ENCODE measurements at places on chromosomes 6 and 20.

DNA sequence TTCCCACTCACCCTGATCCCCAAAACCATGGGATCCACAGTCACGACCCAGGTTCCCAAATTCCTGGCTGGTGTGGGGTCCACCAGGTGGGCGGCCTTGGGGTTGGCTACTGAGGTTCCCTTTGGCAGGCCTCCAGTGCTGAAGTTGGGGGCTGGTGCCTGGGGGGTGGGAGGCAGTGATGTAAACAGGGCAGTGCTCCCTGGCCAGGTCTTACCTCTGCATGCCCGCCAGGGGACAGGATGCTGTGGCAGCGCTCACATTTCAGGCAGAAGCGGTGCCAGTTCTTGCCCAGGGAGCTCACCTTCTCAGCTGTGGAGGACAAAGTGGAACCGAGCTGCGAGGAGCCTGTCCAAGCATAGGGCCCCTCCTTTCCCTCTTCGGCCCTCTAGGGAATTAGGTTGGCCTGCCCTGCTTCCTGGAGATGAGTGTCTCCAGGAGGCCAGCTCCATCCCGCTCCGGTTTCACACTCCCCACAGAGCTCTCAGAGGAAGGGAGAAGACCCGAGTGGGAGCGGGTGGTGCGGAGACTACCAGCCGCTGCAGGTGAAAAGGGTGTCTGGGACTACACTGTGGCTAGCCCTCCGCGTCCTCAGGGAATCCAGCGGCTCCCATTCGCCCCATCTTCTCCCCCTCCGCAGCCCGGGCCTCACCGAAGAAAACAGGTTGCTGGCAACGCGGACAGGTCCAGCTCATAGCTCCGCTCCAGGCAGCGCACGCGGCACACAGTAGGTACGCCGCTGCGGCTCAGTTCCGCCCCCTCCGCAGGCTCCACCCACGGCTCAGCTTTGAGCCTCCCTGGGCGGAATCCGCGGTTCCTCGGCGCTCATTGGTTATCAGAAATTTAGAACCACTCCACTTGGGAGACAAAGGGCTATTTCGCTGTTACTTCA is at the start of gene CRIP3:
CRIP3 (minus strand) TSS at position 726 of the 889 bp plus-strand sequence; CDS start at position 692, 34 bp downstream.
- DNase-seq, result peak; percentile 21

DNA sequence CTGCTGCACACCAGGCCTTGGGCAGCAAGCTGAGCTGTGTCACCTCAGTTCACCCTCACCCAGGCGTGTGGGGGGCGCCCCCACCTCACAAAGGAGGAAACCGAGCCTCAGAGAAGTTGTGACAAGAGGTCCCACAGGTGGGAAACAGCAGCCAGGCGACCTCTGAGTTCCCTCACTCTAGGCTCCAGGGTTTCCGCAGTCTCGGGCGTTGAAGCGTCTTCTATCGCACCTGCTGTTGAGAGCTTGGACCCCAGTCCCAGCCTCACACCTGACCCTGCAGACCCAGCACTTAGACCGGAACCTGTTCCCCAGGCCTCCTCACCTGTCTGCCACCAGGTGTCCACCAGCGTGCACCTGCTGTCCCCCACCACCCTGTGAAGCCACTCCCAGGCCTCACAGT is 22.3 kb upstream of the APMAP start:
- no peak for DNase-seq

DNA sequence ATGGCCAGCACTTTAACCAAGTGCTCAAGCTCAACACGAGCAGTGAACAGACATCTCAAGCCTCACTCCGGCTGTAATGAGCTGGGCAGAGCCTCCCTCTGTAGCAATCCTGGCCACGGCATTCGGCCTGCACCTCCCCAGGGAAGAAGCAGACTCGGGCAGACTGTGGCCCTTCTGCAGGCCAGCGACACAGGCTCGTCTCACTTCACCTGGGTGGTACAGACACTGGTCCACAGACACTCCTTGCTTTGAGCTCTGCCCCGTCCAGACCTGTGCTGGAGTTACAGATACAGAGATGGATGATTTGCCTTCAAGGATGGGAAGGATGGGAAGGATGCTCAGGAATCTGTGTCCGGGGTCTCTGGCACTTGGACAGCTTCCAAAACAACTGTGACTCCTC is 300.9 kb downstream of the PREX1 start:
- DNase-seq, result no peak

DNA sequence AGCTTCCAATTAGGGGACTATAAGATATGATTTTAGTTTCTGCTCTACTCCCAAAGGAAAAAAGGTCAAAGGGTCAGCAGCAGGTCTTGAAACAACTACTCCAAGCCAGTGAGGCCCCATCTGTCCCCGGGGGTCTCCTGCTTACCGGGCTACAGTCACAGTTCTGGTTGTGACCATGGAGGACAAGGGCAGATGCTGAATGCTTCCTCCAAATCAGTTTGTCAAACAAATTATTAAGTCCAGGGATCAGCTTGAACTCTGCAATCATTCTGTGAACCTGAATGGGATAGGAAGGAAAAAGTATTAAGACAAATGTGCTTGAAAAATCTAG is 60.2 kb downstream of the MYH7B start:
- DNase-seq, result no peak

DNA sequence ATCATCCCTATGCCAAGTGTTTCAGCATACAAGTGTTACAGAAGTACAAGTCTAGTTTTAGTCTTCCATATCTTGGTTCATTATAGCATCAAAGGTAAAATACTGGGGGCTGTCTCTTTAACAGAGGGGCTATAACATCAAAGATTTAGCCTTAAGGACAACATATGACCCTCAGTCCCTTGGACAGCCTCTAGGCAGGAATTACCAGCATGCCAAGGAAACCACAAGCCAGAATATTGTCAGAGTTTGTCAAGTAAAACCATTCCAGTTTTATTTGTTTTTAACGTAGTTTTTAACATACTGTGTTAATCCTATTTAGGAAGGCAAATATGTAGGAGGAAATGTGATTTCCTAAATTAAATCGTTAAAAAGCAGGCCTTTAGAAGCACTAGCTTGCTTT is 18.6 kb downstream of the ZKSCAN8 start:
- DNase-seq, result no peak

DNA sequence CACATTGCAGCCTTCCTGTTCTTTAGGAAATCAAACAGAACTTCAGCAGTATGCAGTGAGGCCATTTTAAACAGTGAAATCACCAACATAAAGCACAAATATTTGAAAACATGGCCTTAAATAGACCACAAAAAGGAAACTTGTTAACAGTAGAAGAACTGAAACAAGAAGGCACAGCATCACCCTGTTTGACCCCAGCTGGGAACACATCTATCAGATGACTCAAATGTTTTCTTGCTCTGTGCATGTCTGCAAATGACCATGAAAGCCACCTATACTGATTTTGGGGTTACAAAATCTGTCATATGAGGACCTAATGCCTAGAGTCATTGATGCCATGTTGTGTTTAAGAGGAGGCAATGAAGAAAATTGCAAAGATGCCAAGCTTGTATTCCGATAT is 123.8 kb upstream of the ADGRF1 start:
- DNase-seq, result no peak

GRCh38 chr6:26216886-26217713 is 129.9 kb downstream of the HFE start:
- DNase-seq, result no peak

- no peak for DNase-seq
Measured at GRCh38 chr6:32857156-32857891, 3.3 kb downstream of the PSMB9 start.

DNA sequence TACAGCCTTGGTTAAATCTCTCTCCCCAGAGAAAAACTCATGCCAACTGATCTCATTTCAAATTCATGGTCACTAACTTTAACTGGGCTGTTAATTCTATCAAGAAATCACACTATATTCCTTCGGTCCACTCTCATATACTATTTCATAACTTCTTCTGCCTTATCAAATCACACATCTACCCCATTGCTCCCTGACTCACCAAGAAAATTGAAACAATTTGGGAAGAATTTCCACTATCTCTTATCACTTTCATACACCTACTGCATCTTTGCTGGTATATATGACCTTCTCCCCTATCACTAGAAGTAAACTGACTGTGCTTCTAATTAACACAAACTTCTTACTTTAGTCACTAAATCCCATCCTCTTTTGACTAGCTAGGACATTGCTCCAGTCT is 102.3 kb downstream of the FILIP1 start:
- no peak for DNase-seq

DNA sequence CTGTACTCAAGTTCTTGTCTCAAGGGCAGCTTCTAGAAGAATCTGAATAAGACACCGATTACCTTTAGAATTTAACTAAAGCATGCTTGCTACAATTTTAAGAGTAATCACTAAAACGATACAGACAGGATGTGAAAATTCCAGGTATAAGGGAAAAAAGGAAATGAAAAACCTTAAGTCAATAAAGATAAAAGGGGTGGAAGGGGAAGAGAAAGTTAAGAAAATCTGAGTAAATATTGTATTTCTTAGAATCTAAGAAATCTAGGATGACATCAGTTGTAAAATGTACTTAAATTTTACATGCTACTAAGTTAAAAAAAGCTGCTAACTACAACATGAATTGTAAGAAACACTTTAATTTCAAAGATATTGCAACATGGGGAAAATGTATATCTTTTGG is 30.3 kb upstream of the MOCS1 start:
- DNase-seq, result no peak

DNA sequence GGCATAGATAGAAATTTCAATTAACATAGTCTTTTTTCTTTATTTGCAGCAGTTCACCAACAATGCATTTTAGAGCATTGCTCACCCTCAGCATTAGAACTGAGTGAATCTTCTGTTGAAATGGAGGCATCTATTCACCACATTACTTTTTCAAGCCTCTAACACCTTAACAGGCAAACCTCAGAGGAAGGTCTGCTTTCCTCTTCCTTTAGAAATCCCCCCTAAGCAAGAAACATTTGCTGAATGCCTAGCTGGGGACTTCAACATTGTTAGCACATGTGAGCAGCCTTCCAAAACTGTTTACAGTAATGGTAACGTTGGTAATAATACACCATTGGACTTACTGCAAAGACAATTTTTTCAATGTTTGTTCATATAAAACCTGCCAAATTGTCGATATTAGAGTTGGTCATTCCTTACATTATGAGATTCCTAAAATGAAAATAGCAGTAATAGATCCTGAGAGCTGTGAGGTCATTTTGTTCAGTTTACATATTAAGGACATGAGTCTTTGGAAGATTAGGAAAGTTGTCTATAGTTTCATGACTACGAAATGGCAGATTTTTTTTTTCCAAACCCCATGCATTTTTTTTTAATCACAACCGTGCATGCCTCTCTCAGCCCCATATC is 20.6 kb upstream of the AKIRIN2 start:
- no peak for DNase-seq

GRCh38 chr6:140285471-140285870 is 911.0 kb upstream of the CITED2 start:
- no peak for DNase-seq

GRCh38 chr6:1416191-1416760 is 26.9 kb downstream of the FOXF2 start:
- DNase-seq, result no peak

- DNase-seq, result no peak
Measured at GRCh38 chr20:24158281-24158680, 169.7 kb upstream of the GGTLC1 start.

- no peak for DNase-seq
Measured at GRCh38 chr20:62734326-62734725, 25.7 kb downstream of the NTSR1 start.

DNA sequence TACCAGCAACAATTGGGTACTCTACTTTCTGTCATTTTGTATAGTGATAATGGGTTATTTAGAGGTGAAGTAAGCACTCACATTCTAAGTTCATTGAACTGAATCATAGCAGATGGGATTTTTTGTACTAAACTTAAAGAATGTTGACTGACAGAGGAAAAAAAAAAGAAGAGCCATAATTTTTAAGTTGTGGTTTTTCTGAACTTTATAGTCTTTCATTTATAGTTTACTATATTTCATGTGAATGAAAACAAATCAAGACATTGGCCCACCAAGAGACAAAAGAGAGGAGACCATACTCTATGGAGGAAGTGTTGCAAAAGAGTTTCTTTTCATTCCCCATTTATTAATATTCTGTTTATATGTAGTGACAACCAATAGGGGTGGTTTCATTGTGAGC is 685.7 kb downstream of the BCKDHB start:
- DNase-seq, result no peak

DNA sequence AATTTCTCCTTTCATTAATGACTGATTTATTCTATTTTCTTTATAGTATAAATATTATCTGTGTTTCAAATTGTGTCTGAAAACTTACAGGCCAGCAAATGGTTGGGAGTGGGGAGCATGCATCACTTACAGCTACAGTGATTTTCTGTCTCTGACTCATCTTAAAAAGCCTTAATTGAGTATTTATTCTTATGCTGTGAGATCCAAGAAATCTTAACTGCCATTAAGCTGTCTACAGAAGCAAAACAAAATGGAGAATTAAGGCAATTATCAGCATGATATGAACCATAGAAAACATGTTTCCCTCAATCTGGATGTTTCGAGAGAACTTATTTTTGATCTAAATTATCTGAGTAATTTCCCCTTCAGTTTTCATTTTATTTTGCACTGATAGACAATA is 831.2 kb downstream of the KIF16B start:
- no peak for DNase-seq

GRCh38 chr20:62457831-62458230 is 18.0 kb downstream of the GATA5 start:
- DNase-seq, result no peak

DNA sequence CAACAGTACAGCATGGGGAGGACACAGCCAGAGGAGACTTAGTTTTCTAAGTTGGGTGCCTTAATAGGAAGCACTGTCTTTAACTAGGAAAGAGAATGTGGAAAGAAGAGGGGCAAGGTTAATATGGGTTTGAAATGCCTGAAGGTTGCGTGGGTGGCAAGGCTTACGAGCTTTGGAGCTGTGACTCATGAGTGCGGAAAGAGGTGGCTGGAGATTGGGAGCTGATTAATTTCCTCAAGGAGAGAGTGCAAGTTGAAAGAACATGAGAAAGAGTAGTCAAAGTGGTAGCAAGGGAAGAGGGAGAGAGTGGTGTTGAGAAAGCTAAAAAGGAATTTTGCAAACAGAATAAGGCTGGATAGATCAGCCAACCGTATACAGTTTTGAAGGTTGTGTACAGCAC is 315.1 kb upstream of the PRND start:
- DNase-seq, result no peak

DNA sequence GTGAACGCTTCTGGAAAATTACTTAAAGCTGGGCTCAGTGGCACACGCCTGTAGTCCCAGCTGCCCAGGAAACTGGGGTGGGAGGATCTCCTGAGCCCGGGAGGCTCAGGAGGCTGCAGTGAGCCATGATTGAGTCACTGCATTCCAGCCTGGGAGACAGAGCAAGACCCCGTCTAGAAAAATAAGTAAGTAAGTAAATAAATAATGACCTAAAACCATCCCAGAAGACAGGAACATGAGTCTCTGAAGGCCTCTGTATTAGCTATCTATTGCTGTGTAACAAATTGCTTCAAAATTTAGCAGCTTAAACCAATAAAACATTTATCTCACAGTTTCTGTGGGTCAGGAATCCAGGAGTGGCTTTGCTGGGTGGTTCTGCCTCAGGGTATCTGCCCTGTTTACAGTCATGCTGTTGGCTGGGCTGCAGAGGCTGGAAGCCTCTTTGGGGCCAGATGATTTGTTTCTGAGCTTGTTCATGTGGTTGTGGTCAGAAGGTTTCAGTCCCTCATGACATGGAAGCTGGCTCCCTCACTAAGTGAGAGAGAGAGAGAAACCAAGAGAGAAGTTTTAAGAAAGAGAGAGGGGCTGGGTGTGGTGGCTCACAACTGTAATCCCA is 48.4 kb upstream of the NCOA3 start:
- no peak for DNase-seq

- DNase-seq, result no peak
Measured at GRCh38 chr6:164547076-164547475, 762.3 kb downstream of the C6orf118 start.

GRCh38 chr6:51339728-51340127 is 521.1 kb downstream of the TFAP2B start:
- no peak for DNase-seq

GRCh38 chr20:2759603-2760296 is 40.7 kb downstream of the CPXM1 start:
- DNase-seq, result no peak
